Bladder microvascular endothelial cell (primary cell): ENCODE measurements at places on chromosomes 6 and 20. TPM values are rescaled to one million over a fixed set of nuclear protein-coding genes. Genes with fewer than 3 reads are reported as not detected.

TMEM244 gene
- not detected in 2 replicates for total RNA-seq

MYLK2 gene
- 0.49 and 16.7 TPM in 2 replicates for total RNA-seq

TMEM217 gene
- 6.8 and 28.6 TPM in 2 replicates for total RNA-seq

AIF1 gene
- total RNA-seq, result not detected in 2 replicates

TRIM40 gene
- not detected in 2 replicates for total RNA-seq

TTBK1 gene
- total RNA-seq, result under 0.01 and 0.06 TPM in 2 replicates

GTF3C6 gene
- 48.5 and 51.6 TPM in 2 replicates for total RNA-seq

BPIFA1 gene
- not detected in 2 replicates for total RNA-seq

BTN1A1 gene
- not detected in 2 replicates for total RNA-seq
